ENCODE measurements at places on chromosomes 5 and 9.

DNA sequence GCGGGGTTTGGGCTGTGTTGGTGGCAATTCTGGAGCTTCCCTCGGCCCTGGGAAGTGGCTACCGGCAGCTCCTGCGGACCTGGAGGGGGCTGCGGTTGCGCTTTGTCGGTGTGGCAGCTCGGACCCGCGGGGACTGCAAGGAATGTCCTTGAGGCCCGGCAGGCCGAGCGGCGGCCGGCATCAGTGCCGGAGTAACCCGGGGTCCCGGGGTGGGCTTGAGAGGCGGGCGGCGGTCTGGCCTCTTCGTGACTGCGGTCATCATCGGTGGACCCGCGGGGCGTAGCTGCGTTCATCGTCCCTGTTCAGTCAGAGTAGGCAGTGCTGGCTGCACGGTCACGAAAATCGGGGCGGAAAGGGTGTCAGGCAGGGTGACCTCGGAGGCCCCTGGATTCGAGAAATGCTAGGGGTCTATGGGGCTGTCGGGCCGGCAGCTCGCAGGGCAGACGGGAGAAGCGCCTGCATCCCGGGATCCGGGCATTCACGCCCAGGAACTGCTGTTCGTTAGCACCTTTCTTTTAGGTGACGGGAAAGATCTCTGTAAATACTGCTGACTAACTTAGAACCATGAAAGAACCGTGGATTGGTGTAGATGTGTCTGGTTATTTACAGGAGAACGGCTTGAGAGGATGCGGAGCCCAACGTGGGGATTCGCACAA lies 474 bp downstream of the HMGCR start:
- no peak for DNase-seq

DNA sequence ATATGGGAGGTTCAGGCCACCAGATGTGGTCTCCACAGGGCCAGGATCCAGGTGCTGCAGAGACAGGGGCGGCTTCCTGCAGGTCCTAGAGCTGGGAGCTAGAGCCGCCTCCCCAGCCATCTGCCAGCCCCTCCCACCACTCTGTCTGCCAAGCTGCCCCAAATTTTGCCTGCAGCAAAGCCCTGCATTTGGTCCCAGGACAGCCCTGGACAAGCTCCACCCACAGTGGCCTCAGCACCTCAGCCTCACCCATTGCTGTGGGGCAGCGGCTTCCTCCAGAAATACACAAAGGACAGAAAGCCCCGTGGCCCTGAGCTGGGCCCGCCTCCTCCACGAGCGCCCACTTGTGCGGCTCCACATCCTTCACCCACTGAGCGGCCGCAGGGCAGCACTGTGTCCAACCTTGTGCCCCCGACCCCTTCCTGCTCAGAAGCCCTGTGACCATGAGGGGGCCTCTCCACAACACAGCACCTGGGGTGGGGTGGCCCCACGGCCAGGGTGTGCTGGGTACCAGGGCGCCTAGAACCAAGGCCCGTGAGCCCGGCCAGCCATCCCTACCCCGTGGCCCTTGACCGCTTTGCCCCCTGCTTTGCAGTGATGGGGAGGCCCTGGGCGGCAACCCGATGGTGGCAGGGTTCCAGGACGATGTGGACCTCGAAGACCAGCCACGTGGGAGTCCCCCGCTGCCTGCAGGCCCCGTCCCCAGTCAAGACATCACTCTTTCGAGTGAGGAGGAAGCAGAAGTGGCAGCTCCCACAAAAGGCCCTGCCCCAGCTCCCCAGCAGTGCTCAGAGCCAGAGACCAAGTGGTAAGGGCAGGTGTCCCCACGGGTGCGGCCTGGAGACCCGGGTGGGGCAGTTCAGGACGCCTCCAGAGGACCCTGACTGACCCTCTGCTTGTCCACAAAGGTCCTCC lies 3.7 kb upstream of the AJM1 start:
- DNase-seq: no peak

DNA sequence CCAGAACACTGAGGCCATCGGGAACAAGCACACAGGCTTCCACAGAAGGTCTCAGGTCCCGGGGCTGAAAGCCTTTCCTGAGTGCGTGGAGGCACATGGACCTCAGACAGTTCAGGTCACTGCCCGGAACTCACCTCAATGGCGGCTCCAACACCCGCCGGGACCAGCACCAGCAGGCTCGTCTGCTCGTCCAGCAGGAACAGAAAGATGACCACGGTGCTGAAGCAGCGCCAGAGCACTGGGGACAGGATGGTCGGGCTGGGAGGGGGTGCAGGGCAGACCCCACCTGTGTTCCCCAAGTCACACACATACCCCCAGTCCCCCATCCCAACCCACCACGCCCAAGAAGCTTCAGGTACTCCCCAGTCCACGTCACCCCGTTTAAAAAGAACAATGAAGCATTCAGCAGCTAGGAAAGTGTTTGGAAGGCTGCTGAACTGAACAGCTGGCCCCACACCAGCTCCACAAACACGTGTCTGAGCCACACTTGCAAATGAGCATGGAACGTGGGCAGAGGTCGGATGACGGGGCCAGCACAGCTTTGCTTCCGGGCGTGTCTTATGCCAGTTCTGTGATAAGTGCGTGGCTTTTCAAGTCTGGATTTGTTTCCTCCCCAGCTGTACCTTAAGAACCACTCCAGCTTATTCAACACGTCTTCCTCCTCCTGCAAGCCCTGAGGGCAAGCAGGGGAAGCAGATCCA lies 14.6 kb downstream of the CLPTM1L start:
- DNase-seq: no peak

GRCh38 chr5:143166661-143167420 lies 236.6 kb downstream of the NR3C1 start:
- DNase-seq: no peak

GRCh38 chr9:133993635-133994253 lies 1.6 kb upstream of the VAV2 start:
- DNase-seq: no peak

DNA sequence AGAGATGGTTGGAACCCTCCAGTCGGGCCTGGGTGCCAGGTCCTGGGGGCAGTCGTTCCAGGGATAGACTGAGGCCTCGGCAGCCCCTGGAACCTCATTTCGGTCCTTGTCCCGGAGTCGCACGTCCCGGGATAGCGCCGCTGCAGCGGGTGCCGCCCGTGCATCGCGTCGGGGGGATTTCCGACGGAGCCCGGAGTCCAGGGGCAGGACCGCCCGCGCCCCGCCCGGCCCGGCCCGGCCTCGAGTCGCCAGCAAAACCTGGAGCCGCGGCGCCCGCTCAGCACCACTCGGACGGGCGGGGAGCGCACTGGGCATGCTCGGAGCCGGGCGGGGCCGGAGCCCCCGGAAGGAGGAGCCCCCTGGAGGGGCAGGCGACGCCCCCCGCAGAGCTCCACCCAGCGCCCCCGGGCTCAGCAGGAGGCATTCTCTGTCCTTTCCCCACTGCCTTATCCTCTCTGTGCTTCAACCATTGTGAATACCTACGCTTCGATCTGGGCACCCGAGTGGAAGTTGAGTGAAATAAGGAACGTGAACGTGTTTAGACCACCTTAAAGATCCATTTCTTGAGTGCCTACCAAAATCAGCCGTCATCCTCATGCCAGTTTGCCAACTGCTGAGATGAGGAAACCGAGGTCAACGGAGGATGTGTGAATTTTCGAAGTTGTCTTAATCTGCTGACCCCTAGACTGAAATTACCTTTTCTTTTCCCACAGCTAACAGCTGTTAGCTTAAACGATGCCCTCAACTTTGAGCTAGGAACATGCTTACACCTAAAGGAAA lies 1.7 kb upstream of the PTPN3 start:
- no peak for DNase-seq

- no peak for DNase-seq
These were observed 32.7 kb upstream of the DMRTA1 start for GRCh38 chr9:22413884-22414283.

GRCh38 chr9:88534456-88535225 lies at the start of gene NXNL2:
NXNL2 (plus strand) TSS chr9:88535178; CDS start chr9:88535435, 257 bp downstream.
- no peak for DNase-seq

GRCh38 chr5:66291771-66292170 lies 147.7 kb downstream of the SREK1 start:
- no peak for DNase-seq

DNA sequence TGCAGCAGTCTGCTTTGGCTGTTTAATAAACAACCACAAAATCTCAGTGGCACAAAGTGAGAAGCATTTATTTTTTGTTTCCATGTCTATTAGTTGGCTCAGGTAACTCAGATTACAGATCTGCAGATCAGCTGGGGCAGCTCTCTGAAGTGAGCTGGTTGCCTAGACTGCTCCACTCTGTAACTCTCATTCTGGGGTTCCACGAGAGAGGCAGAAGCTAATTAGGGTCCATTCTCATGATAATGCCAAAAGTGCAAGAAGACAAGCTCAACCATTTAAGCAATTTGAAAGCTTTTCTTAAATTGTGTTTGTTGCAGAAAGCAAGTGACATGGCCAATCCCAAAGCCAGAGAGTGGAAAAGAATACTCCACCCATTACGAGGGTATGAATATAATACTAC lies 13.2 kb downstream of the MEIKIN start:
- DNase-seq: no peak

GRCh38 chr5:25027061-25027460 lies 382.3 kb upstream of the CDH10 start:
- no peak for DNase-seq

- no peak for DNase-seq
These were observed 113.6 kb upstream of the ADRA1B start for GRCh38 chr5:159802661-159803060.

DNA sequence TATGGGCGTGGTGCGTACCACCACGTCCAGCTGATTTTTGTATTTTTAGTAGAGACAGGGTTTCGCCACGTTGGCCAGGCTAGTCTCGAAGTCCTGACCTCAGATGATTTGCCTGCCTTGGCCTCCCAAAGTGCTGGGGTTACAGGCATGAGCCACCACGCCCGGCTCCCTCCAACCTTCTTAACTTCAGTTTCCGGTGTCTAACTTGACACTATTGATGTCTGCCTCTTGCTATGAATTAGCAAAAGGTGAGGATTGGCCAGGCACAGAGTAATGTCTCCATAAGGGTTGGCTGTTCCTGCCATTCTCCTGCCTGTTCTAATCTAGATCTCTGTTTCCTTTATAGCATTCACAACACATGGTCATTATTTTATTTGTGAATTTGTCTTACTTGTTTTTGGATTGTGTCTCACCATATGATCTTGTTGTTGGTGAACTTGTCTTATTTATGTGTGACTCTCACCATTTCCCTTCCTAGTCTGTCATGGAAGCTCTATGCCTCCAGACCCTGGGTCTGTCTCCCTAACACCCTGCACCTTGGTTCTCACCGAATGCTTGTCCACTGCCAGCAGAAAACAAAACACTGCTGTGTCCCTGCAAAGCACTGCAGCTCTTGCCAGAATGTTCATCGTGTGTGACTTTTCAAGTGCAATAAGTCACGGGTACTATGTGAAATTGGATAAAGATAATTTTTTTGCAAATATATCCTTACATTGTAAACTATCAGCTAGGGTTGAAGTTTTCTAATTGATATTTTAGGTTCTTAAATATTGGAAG lies 26.0 kb downstream of the BASP1 start:
- no peak for DNase-seq

- DNase-seq: no peak
These were observed 76.2 kb upstream of the ALDH1B1 start for GRCh38 chr9:38316166-38316780.

GRCh38 chr9:101336091-101336490 lies 48.7 kb downstream of the BAAT start:
- no peak for DNase-seq

DNA sequence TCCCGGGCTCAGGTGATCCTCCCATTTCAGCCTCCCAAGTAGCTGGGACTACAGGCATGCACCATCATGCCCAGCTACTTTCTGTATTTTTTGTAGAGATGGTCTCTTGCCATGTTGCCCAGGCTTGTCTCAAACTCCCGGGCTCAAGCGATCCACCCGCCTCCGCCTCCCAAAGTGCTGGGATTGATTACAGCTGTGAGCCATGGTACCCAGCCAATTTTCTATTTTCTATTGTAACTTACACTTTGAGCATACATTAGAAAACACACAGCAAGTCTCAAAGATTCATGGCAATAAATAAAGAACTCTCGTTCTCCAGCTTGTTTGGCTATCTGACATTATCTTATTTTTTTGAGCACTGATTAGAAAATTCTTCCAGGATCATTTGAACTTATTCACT lies 228.7 kb downstream of the ADAMTS6 start:
- no peak for DNase-seq

GRCh38 chr5:82168294-82168693 lies 109.9 kb downstream of the RPS23 start:
- DNase-seq: no peak

- DNase-seq: no peak
These were observed 11.1 kb upstream of the CACNA1B start for GRCh38 chr9:137866226-137867141.

DNA sequence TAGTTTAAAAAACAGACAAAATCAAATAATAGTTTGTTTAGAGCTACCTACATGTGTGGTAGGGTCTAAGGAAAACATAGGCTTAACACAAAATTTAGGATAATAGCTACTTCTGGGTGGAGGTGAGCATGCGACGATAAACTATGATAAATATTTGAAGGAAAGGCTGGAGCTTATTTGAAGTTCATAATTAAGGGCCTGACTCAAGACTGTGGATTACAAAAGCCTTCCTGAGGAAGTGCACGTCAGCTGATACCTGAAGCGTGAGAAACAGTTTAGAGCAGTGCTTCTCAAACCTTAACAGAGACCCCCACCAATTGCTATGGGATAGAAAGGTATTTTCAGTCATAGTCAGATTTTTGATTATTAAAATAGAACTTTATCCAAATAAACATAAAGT lies 20.4 kb upstream of the UBLCP1 start:
- DNase-seq: no peak

Measured in AG04450 (cell line).